ENCODE measurements at places on chromosomes 2 and 18.
A peak's percentile ranks its signal among the peaks of the same experiment; 100 is the strongest.

DNA sequence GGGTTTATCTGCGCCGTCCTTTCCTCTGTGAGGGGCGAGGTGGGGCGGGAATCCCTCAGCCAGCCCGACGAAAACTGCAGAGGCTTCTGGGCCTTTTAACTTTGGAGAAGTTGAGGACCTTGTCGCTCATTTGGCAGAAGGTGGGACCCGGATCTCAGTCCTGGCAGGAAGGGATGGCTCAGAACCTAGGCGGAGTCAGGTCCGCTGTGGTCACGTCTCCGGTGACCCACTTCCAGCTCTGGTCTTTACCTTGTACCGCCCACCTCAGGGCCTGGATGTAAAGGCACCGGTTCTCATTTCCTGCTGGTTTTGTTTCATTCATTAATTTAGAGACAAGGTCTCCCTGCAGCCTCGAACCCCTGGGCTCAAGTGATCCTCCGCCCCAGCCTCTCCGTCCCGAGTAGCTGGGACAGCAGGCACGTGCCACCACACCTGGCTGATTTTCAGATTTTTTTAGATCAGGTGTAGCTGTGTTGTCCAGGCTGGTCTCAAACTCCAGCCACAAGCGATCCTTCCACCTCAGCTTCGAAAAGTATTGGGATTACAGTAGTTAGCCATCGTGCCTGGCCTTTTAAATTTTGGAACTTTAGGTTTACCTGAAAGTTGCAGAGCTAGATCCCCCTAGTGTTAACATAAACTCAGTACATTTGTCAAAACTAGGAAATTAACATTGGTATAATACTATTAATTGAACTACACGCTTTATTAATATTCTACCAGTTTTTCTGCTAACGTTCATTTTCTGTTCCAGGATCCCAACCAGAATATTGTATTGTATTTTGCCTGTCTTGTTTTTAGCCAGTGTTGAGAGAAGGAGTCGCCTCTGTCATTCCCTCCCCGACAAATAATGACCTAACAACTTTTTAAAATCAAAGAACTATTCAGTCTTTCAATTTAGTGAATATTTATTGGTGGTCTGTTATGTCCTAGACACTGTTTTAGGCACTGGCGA, 852 bp downstream of the POLI start:
- peak; percentile 66 for DNase-seq

- DNase-seq = peak; percentile 96
These were observed 182.0 kb downstream of the TCF4 start for GRCh38 chr18:55405893-55406406.

DNA sequence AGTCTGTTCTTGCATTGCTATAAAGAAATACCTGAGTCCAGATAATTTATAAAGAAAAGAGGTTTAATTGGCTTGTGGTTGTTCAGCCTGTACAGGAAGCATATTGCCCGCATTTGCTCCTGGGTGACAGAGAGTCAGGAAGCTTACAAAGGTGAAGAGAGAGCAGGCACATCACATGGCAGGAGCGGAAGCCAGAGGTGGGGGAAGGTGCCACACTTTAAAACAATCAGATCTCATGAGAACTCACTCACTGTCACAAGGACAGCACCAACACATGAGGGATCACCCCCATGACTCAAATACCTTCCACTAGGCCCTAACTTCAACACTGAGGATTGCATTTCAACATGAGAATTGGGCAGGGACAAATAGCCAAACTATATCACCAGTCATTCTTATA, 124.8 kb upstream of the COL5A2 start:
- DNase-seq = no peak

DNA sequence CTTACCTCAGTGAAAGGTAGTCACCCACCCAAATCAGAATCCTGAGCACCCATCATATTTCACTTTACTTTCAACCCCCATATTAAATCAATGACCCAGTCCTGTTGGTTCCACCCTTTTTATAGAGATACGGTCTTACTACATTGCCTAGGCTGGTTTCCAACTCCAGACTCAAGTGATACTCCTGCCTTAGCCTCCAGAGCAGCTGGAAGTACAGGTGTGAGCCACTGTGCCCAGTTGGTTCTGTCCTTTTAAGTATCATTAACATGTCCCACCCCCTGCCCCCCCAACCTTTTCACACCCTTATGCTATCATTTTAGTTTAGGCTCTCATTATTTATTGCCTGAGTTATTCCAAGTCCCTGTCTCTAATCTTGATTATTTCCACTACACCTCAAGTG, 28.7 kb downstream of the MSH6 start:
- peak; percentile 18 for DNase-seq

GRCh38 chr18:79548986-79549637, 130.5 kb upstream of the CTDP1 start:
- DNase-seq = no peak

GRCh38 chr2:240021488-240022104, 3.5 kb downstream of the NDUFA10 start:
- DNase-seq = no peak

GRCh38 chr2:68418855-68419254, 48.2 kb downstream of the FBXO48 start:
- no peak for DNase-seq

DNA sequence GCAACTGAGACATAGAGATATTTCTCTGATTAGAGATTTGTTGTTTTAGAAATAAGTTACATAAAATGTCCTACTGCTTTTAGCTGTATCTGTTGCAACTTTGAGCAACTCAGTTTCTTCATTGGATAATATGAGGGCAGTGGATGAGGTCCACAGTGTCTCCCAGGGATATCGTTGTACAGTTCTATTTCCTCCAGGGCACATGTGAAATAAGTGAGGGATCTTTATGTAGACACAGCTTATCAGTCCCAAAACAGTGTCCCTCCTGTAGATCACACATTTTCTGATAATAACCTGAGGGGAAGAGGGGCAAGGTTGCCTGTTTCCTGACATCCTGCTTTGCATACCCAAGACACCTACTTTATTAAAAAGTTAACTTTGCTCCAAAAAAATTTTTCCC, 1231.2 kb upstream of the ZEB2 start:
- DNase-seq = no peak

GRCh38 chr18:77208964-77209363, 40.7 kb upstream of the GALR1 start:
- no peak for DNase-seq

DNA sequence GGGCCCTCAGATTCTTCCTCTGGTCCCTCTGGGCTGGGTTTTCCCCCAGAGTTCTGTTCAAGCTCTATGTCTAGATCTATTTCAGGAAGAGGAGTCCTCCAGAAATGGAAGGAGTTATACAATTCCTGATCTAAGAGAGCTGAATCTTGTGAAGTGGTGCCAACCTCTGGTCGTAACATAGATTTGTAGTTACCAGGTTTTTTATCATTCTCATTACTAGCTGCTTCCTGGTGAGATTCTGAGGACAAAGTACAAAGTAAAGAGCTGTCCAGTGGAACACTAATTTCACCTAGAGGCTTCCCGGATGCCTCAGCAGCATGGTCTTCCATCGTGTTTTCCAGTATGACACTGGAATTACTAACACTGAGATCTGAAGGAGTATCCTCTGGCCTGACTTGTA, 44.1 kb downstream of the PPP4R1 start:
- no peak for DNase-seq

- no peak for DNase-seq
These were observed 194.3 kb upstream of the ERBB4 start for GRCh38 chr2:212732860-212733259.

- DNase-seq = no peak
These were observed 11.5 kb downstream of the MFSD2B start for GRCh38 chr2:24021122-24021998.

DNA sequence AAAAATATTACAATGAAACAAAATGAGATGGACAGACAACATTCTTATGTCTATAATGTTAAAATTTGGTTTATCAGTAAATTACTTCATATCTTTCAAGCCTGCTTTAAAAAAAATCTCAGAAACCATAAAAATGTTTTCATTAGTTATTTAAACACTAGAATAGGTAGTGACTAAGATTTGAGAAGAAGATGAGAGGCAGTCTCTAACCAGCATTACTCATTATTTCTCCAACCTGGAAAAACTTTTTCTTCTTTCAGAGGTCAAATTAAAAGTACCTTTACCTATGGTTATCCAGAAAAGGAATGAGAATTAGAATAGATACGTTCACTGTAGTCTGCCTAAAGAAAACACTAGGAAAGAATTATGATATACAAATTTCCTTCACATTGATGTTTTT, 50.3 kb downstream of the IKZF2 start:
- no peak for DNase-seq

DNA sequence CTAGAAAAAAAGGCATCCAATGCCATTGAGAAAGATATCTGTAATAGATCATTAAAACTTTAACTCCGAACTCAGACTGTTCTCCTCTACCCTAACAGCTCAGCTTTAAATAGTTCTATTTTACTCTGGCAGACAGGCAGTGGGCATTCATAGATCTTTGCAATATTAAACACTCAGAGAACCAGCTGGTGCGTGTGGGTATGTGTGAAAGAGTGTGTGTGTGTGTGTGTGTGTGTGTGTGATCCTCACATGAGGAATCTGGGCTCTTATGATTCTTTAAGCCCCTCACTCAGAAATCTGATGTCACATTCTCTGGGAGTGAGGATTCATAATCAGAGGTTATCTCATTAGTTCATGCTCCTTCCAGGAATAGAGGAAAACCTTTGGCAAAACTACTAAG, 144.3 kb downstream of the KCNH7 start:
- no peak for DNase-seq
